Mucosa of descending colon (tissue), 3 donors: ENCODE measurements at places on chromosomes 7 and 10. TPM values are rescaled to one million over a fixed set of nuclear protein-coding genes. Genes with fewer than 3 reads are reported as not detected.

Gene FAM25G
- not detected for total RNA-seq

Gene XRCC2
- 0.98 TPM for total RNA-seq

Gene TRIM50
- total RNA-seq: not detected

Gene CLRN3
- 176 TPM for total RNA-seq

Gene LDB3
- total RNA-seq: 22.7 TPM

Gene PDCD4
- total RNA-seq: 605 TPM

Gene ZNF438
- 4.7 TPM for total RNA-seq

Gene CPEB3
- 8.2 TPM for total RNA-seq

Gene HYAL4
- not detected for total RNA-seq

Gene ZNF775
- 11.3 TPM for total RNA-seq

Gene MSS51
- total RNA-seq: 2.8 TPM

Gene CLDN4
- total RNA-seq: 1,043 TPM
